RPMI7951 (cell line): ENCODE measurements at places on chromosomes 5 and 9.

- DNase-seq = no peak
These were observed 475.1 kb downstream of the SPOCK1 start for GRCh38 chr5:137024044-137024443.

DNA sequence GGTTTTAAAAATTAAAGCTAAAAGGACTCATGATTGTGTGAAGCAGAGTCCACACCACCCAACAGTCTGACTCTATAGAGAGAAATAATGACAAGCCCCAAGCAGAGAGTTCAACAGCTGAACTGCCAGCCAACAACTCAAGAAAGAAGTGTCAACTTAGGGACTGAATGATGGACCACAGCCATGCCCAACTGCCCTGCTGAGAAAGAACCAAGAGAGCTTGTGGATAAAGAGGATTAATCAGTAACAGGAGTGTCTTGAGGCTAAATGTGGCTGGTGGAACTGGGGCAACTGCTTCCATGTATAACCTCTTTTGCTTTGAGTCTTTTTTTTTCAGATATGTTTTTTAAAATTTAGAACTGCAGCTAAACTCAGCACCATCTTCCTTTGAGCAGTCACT lies 109.3 kb downstream of the HSD17B3 start:
- DNase-seq = no peak

DNA sequence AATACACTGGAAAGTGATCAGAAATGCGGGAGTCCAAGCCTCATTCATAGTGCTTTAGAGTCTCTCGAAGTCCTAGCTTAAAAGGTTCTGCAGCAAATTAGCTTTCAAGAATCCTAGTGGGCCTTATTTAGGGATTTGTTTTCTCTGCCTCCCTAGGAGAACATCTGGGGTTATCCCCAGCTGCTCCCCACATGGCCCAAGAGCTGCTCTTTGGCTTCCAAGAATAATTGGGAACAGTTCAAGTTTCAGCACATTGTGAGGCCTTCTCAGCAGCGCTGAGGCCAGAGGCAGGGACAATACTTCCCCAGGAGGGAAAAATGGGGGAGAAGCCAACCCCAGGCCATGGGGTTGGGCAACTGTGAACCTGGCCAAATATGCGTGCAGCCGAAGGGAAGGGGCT lies 108.7 kb downstream of the LIFR start:
- DNase-seq = no peak

DNA sequence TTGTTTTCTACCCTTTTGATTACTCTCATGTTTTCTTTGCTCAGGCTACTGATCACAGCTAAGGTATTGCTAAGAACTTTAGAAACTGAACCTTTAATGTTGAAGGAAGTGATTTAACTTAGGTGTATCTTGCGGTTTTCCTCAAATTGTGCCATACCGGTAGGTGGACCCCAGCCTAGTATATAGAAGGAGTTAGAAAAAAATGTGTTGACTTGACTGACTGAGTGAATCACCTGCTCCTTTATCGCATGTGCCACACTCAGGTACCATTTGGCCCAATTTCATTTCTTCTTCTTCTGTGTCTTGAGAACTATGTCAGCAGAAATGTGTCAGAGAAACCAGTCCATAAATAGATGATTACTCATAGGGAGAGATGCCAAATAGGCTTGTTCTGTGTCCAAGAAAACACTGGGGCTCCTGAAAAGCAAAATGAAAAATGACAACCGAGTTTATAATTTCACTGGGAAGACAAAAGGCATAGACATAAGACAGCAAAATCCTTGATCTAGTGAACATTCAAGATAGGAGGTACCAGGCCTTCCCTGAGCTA lies 19.4 kb downstream of the PLPPR1 start:
- no peak for DNase-seq

DNA sequence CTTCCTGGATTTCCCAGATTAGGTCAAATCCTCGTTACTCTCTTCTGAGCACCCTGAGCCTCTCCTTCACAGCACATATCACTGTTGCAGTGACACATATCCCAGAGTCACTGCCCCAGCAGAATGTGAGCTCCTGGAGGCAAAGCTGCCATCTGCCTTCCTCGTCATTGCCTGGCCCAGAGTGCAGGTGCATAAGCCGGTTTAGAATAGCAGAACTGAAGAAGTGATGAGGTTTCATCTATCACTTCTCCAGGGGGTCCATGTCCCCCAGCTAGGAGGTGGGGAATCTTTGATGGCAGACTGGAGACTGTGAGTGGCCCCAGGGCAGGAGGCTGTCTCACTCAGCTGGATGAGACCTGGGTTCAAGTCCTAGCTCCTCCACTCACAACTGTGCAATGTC lies 25.8 kb downstream of the NIPAL4 start:
- no peak for DNase-seq
